Daoy (cell line): ENCODE measurements at places on chromosomes 6 and 20.
A peak's percentile ranks its signal among the peaks of the same experiment; 100 is the strongest.

GRCh38 chr20:64077094-64077493 is 2.2 kb downstream of the RGS19 start:
- DNase-seq = no peak

GRCh38 chr6:44096612-44097011 is 30.6 kb downstream of the MRPL14 start:
- DNase-seq = peak; percentile 81

GRCh38 chr6:157912326-157912725 is 69.3 kb upstream of the SYNJ2 start:
- peak; percentile 75 for DNase-seq

GRCh38 chr6:139538366-139538765 is 163.9 kb upstream of the CITED2 start:
- no peak for DNase-seq

DNA sequence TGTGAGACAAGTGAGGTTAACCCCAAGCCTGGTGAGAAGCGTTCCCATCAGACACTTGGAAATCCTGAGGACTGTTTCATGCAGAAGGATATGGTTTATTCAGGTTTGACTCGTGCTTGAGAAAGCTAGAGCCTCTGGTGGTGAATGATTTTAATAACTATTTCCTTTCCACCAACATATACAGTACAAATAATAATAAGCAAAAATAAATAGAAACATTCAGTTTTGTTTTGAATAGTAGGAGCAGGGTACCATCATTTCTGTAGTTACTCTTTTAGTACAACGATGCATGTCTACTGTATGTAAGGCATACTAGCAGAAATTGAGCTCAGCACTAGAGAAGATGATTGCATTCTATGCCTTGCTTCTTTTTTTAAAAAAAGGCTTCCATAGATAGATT is 33.5 kb downstream of the PLG start:
- DNase-seq = no peak

- DNase-seq = peak; percentile 45
Observed at GRCh38 chr6:73691512-73691911, 4.5 kb upstream of the CD109 start.
